ENCODE measurements at places on chromosomes 1 and 21.

DNA sequence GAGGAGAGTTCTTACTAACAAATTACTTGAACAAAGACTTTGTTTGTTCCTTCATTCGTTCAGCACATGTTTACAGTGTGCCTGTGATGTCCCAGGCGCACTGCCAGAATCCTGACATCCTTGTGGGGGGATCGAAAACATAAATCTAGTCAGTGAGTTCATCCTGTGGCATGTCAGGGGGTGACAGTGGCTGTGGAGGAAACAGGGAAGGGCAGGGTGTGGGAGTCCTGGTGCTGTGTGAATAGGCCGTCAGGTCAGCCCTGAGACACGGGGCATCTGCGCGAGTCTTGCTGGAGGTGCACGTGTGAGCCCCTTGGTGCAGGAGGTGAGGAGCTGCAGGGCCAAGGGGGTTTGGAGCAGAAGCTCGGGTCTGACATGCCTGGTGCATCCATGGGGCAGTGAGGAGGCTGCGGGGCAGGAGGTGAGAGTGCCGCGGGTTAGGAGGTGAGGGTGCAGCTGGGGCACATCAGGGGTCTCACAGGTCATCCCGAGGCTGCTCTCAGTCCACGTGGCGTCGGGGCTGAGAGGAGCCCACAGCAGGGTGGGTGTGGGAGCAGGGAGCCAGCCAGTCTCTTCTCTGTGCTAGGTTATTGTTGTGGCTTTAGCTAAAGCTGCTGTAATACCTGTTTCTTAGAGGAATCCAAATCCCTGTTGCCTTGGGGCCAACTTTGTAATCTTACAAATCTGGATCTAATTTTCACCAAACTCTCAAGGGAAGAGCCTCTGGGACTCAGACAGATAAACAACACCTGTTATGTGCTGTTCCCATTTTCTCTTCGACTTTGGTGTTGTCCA is 93.4 kb downstream of the PCBP3 start:
- DNase-seq: no peak

DNA sequence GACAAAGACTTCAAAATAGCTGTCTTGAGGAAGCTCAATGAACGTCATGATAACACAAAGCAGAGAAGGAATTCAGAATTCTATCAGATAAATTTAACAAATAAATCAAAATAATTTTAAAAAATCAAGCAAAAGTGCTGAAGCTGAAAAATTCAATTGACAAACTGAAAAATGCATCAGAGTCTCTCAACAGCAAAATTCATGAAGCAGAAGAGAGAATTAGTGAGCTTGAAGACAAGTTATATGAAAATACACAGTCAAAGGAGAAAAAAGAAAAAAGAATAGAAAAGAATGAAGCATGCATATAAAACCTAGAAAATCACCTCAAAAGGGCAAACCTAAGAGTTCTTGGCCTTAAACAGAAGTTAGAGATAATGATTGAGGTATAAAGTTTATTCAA is 21.0 kb upstream of the UHMK1 start:
- DNase-seq: no peak

GRCh38 chr1:176539018-176539417 is 76.0 kb downstream of the PAPPA2 start:
- no peak for DNase-seq

GRCh38 chr1:203504400-203505250 is 10.7 kb downstream of the OPTC start:
- peak; percentile 62 for DNase-seq

DNA sequence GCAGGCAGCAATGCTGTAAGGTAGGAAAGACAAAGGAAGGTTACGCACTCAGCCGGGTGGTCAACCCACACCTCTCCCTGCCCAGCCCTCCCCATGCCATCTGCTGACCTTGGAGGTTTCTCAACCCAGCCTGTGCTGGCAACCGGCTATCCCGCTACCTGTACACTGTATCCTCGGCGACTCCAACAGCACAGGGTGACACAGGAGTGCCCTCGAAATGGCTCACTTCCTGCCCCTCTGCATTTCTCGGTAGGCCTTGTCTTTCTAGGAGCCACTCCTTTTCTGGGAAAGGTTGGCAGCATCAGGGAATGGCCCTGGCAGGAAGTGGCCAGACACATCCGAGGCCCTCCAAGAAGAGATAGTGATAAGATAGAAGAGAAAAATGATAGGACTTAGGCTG is 124.0 kb downstream of the PROX1 start:
- no peak for DNase-seq
